ENCODE measurements at places on chromosomes 6 and 20.
A peak's percentile ranks its signal among the peaks of the same experiment; 100 is the strongest.

- DNase-seq: no peak
Observed at GRCh38 chr6:137405806-137406205, 88.4 kb downstream of the OLIG3 start.

DNA sequence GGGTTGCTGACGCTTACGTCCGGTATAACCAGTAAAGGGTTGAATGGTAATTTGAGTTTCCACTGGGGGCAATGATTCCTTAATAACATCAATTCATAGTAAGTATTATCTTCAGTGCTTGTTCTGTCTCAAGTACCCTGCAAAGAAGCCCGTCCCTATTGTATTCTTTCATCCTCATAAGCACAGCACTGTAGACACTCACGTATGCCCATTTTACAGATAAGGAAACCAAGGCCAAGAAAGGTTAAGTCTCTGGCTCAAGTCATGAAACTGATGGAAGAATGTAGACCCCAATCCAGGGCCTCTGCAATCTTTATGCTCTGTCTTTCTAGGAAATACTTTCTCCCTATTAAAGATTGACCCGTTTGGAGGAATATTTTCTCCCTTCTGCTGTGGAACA, 251.2 kb downstream of the ZNF217 start:
- DNase-seq: no peak

- peak; percentile 51 for DNase-seq
Observed at GRCh38 chr6:137811121-137811915, 55.7 kb upstream of the TNFAIP3 start.

DNA sequence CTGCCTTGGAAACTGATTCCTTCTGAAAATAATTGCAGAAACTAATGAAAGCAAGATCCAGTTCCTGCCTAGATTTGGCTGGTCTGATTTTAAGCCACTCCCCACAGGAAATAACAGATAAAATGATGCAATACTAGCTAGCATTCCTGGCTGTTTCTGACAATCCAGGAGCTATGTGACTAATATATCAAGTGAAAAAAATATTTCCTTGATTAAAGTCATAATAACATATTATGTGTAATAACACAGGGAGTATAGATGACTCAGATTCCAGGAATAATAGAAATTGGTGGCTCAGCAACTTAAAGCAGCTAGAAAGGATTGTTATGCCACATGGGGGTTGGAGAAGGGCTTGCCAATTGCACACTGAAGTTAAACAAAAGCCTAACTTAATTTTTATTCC, 182.7 kb upstream of the SALL4 start:
- DNase-seq: no peak

DNA sequence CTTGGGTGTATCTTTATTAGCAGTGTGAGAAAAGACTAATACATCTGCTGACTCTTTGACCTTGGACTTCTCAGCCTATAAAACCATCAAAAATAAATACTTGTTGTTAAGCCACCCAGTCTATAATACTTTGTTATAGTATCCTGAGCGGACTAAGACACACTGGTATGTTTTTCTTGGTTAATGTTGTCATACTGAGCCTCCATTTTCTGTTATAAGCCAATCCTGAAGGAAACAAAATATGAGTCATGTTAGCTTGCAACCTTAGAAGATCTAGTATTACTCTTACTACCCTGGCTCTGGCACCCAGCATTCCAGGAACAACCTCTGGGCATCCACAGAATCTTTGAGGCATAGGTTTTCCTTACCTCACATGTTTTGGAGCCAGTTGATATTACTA, 307.2 kb downstream of the FRK start:
- no peak for DNase-seq

DNA sequence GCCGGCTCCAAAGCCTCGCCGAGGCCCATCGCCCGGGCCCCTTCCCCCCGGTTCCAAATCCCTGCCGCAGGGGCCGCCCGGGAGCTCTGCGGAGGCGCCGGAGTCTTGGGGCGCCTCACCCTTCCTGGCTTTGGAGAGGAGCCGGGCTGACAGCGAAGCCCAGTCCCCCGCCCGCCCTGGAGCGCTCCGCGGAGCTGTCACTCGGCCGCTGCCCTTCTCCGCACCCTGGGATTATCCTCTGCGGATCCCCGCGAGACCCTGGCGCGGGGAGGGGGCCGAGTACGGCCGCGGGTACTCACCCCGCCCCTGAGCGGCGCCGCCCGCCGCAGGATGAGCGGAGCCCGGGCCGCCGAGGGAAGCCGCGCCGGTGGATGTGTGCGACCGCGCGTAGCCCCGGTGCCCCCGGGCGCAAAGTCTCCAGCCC, 343 bp downstream of the SNAP91 start:
- no peak for DNase-seq

DNA sequence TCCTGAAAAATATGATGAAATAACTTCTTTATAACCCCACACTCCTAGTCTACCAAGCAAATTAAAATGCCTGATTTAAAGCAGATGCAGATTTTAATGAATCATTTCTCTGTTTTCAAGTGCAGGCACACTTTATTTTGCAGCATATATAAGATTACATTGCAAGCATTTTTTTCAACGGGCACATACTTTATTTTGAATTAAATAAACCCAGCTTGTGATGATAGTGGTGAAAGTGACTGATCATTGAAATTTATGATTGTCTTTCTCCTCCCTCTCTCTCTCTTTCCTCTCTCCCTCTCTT, 12.2 kb upstream of the MOXD1 start:
- no peak for DNase-seq

GRCh38 chr20:59027741-59028320, 4.3 kb downstream of the ATP5F1E start:
- no peak for DNase-seq

DNA sequence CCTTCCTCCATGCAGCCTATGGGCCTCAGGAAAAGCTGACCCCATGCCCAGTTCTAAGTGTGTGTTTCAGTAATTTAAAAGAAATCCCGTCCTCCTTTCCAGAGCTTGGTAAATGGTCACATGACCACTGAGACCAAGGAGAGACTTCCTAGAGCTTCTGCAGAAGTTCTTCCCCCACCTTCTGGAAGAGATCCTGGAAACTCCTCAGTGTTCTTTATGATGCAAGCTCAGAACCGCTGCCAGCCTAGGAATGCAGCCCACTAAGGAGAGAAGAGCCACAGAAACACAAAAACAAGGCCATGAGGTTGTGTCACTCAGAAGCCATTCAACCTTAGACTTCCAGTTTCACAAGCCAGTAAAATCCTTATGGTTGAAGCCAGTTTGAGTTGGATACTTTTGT, 348.4 kb downstream of the TPBG start:
- no peak for DNase-seq

DNA sequence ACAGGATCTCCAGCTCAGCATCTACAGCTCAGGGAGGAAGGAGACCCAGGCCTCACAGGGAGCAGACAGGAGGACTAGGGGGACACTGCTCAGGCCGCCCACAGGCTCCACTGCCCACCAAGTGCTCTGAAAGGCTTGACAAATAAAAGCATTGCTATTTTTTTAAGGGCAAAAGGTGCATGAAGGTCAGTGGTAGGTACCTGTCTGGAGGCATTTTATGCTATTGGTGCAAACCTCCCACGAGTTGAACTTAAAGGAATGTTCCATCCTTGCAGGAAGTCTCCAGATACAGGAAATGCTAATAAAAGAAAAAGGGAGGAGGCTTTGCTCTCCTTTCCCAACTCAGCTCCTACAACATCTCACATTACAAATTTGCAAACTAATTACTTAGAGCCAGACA, 228.1 kb downstream of the FOXC1 start:
- no peak for DNase-seq

DNA sequence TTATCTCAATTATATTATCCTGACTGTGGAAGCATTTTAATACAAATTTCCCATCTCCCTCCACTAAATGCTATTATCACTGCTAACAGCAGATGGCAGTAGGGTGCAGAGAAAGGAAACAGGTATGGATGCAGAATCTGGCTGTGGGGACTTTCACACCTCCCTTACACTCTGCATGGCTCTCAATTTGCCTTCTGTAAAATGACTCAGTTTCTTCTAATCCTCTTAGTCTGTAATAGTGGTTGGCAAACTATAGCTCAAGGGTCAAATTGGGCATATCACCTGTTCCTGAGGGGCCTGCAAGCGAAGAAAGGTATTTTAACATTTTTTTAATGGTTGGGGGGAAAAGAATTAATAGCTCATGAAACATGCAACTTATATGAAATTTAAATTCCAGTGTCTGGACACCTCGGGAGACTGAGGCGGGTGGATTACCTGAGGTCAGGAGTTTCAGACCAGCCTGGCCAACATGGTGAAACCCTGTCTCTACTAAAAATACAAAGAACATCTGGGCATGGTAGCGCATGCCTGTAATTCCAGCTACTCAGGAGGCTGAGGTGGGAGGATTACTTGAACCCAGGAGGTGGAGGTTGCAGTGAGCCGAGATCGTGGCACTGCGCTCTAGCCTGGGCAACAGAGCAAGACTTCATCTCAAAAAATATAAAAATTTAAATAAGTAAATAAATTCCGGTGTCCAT, 83.5 kb downstream of the ZMYND8 start:
- no peak for DNase-seq

- DNase-seq: no peak
Observed at GRCh38 chr6:34517966-34518365, 38.2 kb downstream of the SPDEF start.

GRCh38 chr6:113646701-113647100, 210.4 kb upstream of the MARCKS start:
- DNase-seq: no peak

GRCh38 chr6:52829046-52829817, 11.4 kb downstream of the GSTA5 start:
- DNase-seq: no peak

DNA sequence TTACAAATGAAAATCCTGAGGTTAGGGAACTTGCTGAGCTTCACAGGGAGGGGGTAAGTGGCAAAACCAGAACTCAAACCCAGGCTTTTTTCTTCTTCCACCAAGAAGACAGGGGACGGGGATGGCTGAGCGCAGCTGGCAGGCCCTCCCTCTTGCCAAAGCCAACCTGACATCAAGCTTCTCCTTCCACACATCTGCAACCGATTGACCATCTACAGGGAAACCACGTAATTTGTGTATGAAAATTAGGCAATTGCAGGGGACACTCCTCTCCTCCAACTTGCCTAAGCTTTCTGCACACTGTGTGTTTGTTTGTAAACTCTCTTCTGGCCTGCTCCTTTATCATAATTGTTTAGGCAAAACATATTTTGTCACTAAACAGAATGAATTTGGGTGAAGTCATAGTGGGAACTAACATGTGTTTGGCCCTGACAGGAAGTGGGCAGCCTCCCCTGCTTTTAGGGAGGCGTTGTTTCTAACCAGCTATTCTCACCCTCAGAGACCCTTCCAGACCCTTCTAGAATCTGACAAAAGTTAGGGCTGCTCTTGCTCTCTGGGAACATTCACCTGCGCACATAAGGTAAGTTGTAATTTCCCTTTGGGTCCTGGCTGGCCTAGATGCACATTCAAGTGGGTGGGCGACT, 18.9 kb downstream of the ZNF831 start:
- no peak for DNase-seq

DNA sequence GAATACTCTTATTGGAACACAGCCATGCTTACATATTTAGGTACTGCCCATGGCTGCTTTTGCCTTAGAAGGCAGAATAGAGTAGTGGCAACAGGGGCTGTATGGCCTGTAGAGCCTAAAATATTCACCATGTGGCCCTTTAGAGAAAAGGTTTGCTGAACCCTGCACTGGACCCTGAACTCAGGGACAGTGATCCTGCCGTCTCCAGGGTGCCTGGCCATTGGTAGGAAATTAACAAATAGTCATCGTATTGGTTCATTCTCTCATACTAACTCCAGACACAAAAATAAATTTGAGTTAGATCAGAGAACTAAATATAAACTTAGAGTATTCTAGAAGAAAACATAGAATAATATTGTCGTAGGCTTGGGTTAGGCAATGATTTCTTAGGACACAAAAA, 181.4 kb downstream of the BCAS1 start:
- no peak for DNase-seq

- DNase-seq: no peak
Observed at GRCh38 chr6:78832091-78832808, 35.1 kb upstream of the IRAK1BP1 start.

GRCh38 chr6:125821825-125822281, 31.1 kb downstream of the NCOA7 start:
- DNase-seq: no peak

DNA sequence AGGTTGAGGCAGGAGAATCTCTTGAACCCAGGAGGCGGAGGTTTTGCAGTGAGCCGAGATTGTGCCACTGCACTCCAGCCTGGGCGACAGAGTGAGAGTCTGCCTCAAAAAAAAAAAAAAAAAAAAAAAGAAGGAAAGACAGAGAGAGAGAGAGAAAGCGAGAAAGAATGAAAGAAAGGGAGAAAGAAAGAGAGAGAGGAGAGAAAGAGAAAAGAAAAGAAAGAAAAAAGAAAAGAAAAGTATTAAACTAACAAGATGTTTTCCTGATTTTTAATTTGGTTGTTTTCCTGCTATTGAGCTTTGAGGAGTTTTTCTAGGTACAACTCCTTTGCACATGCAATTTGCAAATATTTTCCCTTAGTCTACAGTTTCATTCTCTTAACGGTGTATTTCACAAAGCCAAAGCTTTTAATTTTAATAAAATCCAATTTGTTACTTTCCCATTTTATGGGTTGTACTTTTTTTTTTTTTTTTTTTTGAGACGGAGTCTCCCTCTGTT, 10.8 kb upstream of the TRERF1 start:
- no peak for DNase-seq

DNA sequence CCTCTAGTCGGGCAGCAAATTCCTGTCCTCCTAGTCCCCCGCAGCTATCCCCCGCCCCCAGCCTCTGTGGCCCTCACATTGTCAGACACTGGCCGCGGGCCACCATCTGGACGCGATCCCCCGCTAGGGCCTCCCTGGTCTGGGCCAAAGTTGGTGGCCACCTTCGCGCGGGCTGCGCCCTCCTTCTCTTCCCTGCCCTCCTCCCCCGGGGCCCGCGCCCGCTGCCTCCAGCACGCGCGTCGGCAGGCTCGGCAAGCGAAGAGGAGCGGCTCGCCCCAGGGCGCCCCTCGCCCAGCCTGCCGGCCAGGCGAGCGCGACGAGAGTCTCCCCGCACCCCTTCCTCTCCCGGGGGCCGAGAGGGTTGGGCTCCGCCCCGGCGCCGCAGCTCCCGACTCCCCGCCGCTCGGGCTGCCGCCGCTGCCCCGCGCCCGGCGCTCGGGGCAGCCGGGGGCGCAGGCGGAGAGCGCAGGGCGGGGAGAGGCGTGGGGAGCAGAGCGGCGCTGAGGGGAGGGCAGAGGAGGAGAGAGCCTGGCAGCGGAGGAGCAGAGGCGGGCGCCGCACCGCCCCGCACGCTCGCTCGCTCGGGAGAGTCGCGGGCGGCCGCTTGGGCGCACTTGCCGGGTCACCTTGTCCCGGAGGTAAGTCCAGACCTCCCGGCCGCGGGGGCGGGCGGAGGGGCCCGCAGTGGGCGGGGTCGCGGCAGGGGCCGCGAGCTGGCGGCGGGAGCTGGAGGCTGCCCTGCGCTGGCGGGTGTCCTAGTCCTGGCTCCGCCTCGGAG, at the start of gene SYNDIG1:
Gene SYNDIG1 (plus strand): TSS at position 514 of the 778 bp plus-strand sequence. CDS start 73,469 bp downstream, outside the sequence.
- DNase-seq: no peak

DNA sequence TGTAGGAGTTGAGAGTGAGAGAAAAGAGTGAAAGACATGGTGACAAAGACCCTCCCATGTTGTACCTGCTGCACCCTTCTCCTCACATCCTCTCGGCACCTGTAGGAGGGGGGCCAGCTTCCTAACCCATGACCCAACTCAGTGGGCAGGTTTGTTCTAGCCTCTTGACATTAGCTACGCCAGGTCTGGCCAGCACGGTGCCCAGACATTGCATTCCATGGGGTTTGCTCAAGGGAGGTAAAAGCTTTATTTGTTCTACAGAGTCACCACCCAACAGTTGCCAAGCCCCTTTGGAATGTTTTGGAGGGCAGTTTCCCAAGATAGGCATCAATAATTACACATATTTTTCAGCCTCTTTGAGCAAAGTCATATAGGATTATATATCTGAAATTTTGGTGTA, 22.7 kb upstream of the TGM6 start:
- DNase-seq: no peak
